ENCODE measurements at places on chromosomes 12 and 14.

GRCh38 chr12:86257134-86257533 lies 943 bp upstream of the MGAT4C start:
- DNase-seq: no peak

DNA sequence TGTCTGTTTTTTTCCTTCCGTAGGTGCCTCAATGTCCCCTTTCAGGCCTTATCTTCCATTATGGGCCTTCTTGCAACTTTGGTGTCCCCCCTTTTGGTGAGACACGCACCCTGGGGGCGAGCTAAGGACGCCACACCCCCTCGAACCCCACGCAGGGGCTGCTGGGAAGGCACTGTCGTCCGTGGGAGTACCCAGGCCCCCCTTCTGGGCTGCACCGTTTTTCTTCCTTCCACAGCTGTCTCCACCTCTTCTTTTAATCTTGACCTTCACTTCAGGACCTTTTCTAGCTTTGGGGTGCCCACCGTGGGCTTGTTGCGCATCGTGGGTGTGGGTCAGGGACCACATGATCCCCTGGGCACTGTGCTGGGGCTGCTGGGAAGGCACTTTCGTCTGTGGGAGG lies 271.8 kb downstream of the ALG10 start:
- DNase-seq: no peak

DNA sequence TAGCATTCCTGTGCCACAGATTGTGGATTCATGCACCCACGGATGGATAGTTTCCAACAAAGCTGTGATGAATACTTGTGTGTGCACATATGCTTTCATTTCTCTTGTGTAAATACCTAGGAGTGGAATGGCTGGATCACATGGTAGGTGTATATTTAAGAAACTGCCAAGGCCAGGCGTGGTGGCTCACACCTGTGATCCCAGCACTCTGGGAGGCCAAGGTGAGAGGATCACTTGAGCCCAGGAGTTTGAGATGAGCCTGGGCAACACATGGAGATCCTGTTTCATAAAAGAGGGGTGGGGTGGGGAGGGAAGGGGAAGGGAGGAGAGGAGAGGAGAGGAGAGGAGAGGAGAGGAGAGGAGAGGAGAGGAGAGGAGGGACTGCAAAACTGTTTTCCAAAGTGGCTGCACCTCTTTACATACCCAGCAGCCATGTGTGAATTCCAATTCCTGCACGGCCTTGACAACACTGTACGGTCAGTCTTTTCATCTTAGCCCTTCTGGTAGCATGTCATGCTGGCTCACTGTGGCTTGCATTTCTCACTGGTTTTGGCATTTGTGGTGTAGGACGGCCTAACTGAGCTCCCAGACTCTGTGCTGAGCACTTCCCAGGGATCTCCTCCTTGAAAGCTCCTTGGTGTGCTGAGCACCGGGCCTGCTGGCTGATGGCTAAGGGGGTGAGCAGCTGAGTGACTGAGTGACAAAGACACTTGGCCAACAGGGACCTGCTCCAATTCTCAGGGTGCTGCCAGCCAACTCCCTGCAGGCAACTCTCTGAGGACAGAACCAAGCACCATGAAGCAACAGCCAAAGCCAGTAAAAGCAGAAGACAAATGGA lies 27.9 kb downstream of the SYNE3 start:
- no peak for DNase-seq

DNA sequence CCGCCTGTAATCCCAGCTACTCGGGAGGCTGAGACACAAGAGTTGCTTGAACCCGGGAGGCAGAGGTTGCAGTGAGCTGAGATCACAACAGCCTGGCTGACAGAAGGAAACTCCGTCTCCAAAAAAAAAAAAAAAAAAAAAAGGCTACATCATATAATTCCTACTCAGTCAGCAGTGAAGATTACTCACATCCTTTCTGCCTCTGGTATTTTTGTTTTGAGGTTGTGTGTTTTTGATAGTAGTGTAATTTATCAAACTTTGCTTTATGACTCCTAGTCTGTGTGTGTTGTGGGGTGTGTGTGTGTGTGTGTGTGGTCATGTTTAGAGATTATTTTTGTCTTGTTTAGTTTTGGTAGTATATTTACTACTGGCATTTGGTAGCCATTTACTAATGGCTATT lies 29.8 kb upstream of the DLGAP5 start:
- no peak for DNase-seq

DNA sequence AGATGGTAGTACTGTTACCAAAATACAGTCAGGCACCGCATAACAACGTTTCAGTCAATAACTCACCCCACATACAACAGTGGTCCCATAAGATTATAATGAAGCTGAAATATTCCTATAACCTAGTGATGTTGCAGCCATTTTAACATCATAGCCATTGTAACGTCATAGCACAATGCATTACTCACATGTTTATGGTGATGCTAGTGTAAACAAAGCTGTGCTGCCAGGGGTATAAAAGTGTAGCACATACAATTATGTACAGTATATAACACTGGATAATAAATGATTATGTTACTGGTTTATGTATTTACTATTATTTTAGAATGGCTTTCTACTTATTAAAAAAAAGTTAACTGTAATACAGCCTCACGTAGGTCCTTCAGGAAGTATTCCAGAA lies 37.0 kb downstream of the GPR137C start:
- DNase-seq: no peak

DNA sequence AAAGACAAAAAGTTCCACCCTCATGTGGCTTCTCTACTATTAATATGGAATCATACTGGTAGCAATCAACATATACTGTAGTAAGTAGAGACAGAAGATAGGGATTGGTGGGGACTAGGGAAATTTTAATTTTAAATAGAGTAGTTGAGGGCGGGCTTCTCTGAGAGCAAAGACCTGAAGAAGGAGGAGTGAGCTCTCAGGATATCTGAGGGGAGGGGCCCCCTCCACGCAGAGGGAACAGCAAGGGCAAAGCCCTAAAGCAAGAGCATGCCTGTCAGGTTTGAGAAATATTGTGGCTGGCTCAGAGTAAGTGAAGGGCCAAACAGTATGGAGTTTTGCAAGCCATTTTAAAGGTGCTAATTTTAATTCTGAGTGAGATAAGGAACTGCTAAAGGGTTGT lies 64.3 kb downstream of the PCNX1 start:
- no peak for DNase-seq

- DNase-seq: no peak
These were observed 10.1 kb downstream of the TMEM179 start for GRCh38 chr14:104594310-104595046.

DNA sequence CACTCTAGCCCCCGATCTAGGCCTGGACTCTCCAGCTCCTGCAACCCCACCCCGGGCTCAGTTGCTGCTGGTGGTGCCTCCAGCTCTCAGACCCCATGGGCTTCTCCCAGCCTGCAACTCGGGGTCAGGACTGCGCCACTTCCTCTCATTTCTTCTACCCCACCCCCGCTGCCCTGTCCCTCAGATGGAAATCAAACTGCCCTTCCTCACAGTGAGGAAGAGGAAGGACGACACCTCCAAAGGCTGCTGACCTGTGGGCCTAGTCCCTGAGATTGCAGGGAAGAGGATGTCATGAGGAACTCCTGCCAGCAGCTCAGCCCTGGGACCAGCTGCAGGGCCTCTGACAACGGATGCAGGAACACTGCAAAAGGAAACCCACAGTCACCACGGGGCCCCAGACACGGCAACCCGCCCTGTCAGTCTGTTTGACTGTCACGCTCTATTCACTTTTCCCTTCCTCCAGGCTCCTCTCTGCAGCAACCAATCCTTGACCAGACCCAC lies 29.3 kb upstream of the PNMA1 start:
- DNase-seq: peak; percentile 66

DNA sequence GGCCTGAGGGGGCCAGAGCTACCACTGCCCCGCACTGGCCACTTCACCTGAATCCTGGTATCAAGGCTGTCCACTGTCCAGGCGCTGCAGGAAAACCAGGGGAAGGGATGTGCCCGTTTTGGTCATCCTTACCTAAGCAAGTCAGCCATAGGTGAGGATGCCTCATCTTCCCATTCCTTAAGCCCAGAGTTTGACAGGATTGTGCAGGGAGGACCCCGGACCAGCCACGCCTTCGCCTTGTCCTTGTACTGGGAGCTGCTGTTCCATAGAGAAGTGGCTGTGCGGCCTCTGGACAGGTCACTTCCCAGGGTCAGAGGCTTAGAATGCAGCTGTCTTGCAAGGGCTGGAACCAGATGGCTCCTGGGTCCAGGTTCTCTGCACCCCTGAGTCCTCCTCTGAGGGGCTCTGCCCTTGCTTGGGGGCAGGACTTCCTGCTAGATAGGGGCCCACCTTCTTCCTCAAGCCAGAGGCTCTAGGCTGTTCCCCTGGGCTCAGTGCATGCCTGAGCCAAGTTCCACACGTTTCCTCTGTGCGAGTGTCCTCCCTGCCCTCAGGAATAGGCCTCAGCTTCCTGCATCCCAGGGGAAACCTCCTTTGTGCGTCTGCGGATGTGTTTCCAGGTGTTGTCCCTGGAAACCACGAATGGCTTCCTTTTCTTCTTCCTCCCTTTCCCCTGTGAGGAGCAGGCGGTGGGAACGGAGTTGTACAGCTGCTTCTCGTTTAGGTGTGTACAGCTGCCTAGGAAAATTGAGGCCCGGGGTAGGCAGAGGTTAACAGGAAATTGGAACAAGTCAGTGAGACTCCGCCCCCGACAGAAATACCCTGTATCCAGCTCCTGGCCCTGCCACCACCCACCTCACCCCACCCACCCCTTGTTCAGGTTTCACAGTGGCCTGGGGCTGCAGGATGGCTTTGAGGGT lies 54.3 kb upstream of the RIN3 start:
- no peak for DNase-seq

DNA sequence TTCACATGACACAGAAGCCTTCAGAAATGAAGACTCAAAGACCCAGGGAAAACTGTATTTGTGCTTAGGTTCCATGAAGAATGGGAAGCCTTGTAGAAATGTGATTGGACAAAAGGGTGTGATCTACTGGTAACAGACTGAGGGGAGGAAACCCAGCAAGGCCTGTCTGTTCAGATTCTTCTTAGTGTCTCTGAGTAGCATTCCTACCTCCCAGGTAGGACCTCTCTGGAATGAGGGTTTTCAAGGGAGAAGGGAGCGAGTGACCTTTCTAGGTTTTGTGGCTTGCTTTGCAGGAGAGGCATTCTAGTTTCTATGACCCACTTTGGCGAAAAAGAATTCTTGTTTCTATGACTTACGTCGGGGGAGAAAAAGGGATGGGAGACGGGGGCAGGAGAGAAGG lies 401.7 kb downstream of the DPF3 start:
- DNase-seq: no peak

DNA sequence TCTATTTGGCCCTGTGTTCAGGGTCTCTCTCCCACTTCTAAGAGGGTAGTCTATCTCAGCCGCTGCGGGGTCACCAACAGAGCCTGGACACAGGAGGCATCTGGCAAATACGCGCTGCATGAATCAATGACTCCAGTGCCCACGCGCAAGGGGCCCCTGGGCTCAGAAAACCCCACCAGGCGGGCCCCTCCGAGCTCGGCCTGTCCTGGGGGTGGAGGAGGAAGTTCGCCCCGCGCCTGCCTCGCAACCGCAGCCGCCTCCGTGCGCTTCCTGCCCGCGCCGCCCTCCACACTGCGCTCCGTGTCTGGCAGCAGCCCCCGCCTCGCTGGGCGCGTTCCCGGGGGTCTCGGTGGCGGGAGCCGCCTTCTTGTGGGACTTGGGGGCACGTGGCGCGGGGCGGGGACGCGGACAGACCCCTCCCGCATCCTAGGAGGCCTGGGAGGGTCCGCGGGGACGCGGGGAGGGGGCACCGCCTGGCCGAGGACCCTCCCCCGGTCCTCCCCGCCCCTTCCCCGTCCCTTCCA lies 811 bp upstream of the FBRSL1 start:
- peak; percentile 75 for DNase-seq

- DNase-seq: no peak
These were observed 44.6 kb downstream of the KIF26A start for GRCh38 chr14:104182857-104183425.

DNA sequence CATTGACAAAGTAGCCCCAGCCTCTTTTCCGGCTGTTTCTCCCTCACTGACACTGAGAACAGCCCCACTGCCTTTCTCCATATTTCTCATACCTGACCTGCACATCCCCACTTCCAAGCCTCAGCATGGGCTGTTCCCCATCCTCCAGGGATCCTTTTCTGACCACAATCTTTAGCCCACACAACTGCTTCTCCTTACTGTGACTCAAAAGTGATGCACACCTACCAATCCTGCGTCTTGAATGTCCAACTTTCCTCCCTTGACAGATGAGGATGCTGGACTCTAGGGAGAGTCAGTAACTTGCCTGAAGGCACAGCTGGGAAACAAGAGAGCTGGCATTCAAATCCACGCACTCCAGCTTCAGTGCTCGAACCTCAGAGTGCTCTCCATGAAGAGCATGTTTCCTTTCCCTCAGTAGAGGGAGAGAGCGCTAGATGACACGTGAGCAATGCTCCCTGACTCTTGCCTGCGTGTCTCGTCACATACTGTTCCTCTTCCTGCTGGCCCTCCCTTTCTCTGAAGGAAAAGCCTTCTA lies 75.6 kb downstream of the NTF3 start:
- no peak for DNase-seq

DNA sequence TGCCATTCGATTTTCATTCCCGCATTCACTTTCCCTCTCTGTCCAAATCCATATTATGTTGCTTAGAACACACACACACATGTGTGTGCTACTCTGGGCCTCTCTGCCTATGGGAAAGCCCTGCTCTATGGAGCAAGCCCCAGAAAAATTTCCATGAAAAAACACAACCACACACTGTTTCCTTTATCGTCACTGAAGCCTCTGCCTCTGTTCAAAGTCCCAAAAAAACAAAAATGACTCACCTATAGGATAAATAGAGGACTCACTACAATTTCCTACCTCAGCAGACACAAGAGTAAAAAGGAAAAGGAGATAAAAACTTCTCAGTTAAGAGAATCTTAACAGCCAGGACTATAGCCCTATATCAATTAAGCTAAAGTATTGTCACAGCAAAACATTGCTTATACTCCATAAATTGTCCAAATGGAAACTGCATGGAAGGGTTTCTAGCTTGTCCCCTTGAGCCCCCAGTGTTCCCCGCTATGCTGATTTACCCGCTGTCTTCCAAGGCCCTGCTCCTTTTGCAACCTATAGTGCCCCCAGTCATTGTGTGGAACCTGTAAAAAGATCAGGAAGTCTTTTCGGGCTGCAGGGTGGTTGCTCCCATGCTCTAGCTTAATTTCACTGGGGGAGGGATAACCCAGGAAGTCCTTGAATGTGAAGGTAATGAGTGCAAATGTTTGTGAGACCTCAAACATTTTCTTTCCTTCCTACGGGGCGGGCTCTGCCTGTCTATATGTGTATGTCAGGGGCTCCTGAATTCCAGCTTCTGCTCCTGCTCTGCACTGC lies 11.1 kb upstream of the PIP4K2C start:
- no peak for DNase-seq

- DNase-seq: no peak
These were observed 14.2 kb downstream of the WIF1 start for GRCh38 chr12:65106948-65107347.
